ENCODE measurements at places on chromosomes 4 and X.

DNA sequence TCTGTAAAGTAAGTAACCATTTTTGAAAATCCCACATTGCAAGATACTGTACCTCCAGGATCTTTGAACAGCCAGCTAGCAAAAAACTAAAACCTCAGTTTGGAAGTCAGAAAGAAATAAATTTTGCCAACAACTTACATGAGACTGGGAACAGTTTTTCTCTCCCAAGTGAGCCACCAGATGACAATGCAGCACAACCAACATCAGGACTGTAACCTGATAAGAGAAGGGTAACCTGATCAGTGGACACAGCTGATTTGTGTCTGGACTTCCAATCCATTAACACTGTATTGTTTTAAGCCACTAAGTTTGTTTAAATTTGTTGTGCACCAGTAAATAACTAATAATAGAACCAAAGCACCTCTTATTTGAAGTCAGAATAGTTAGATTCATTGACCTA, 923.3 kb downstream of the FAT4 start:
- DNase-seq: no peak

- DNase-seq: no peak
Observed at GRCh38 chr4:144556636-144557035, 89.3 kb upstream of the HHIP start.

DNA sequence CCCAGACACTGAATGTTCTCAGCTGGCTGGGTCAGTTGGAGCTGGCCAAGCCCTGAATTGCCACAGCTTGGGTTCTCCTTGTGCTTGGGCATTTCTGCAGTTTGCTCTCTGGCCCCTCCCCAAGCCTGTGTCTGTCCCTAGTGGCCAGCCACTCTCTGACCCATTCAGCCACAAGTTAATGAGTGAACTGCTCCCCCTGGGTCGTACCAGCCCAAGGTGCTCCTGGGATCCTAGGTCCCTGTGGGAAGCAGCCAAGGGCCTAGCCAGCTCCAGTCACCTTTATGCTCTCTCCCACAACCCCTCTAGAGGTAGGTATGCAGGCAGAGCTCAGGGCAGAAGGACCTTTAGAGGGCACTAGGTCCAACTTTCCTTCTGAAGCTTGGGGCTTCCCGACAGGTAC, 51.5 kb downstream of the STARD8 start:
- no peak for DNase-seq

- no peak for DNase-seq
Observed at GRCh38 chr4:136900696-136901095, 631.6 kb downstream of the PCDH18 start.

DNA sequence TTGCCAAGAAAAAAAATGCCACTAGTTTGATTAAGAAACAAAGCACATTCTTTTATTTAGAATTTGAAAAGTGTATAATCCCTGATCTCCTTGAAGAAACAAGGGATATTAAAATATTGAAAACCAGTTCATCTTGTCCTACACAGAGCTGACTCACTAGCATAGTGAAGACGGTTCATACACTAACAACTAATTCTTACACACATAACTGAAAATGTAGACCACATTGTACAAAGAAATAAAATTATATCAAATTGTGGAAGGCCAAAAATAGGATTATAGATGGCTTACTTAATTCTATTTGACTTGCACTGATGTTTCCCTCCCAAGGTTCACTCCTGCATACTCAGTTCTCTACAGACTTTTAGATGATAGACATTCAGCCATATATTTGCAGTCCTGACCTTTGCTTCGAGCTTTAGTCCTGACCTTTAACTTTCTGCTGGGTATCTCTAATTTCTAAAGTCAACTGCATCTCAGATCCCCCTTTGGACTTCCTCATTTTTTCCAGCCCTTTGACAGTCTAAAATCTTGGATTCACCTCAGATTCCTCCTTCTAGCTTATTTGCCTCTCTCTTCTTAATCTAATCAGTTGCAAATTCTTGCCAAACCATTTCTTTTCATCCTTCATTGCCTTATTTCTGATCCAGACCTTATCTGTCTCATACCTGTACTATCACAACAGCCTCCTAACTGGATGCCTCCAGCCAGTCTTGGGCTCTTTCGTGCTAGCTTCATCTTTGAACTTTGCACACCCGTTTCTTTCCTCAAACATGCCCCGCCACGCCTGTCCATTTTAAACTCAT, 4.5 kb upstream of the WWC2 start:
- no peak for DNase-seq
